ENCODE measurements at places on chromosomes 2 and 18.

GRCh38 chr2:54074606-54075341 lies 40.6 kb upstream of the ACYP2 start:
- H3K27ac ChIP-seq: no peak overlapping the region
- peak; percentile 22 for DNase-seq
- no peaks in the 10 kb centered on the region for H3K4me1 ChIP-seq
- H3K27me3 ChIP-seq: no peaks in the 10 kb centered on the region
- H3K36me3 ChIP-seq: no peaks in the 10 kb centered on the region

GRCh38 chr18:53772293-53772692 lies 452.2 kb downstream of the MBD2 start:
- no peak overlapping the region for H3K4me3 ChIP-seq
- H3K4me1 ChIP-seq: no peaks in the 10 kb centered on the region
- no peak overlapping the region for H3K27ac ChIP-seq
- H3K27me3 ChIP-seq: no peaks in the 10 kb centered on the region

GRCh38 chr18:67282796-67283195 lies 233.7 kb downstream of the DSEL start:
- no peaks in the 10 kb centered on the region for H3K36me3 ChIP-seq
- peak; percentile 11 for DNase-seq
- no peaks in the 10 kb centered on the region for H3K27me3 ChIP-seq
- H3K4me3 ChIP-seq: no peak overlapping the region
- no peak overlapping the region for H3K27ac ChIP-seq
- H3K4me1 ChIP-seq: peaks cover 3% of the 10 kb centered on the region

GRCh38 chr2:34670482-34670881 lies 1071.4 kb upstream of the FAM98A start:
- H3K36me3 ChIP-seq: no peaks in the 10 kb centered on the region
- H3K27ac ChIP-seq: no peak overlapping the region
- H3K4me1 ChIP-seq: no peaks in the 10 kb centered on the region
- no peak for DNase-seq
- no peaks in the 10 kb centered on the region for H3K27me3 ChIP-seq
- H3K4me3 ChIP-seq: no peak overlapping the region

GRCh38 chr2:118470297-118470696 lies 377.2 kb downstream of the EN1 start:
- no peak overlapping the region for H3K4me3 ChIP-seq
- DNase-seq: no peak
- peaks cover 1% of the 10 kb centered on the region for H3K27me3 ChIP-seq
- no peaks in the 10 kb centered on the region for H3K36me3 ChIP-seq
- H3K27ac ChIP-seq: no peak overlapping the region

DNA sequence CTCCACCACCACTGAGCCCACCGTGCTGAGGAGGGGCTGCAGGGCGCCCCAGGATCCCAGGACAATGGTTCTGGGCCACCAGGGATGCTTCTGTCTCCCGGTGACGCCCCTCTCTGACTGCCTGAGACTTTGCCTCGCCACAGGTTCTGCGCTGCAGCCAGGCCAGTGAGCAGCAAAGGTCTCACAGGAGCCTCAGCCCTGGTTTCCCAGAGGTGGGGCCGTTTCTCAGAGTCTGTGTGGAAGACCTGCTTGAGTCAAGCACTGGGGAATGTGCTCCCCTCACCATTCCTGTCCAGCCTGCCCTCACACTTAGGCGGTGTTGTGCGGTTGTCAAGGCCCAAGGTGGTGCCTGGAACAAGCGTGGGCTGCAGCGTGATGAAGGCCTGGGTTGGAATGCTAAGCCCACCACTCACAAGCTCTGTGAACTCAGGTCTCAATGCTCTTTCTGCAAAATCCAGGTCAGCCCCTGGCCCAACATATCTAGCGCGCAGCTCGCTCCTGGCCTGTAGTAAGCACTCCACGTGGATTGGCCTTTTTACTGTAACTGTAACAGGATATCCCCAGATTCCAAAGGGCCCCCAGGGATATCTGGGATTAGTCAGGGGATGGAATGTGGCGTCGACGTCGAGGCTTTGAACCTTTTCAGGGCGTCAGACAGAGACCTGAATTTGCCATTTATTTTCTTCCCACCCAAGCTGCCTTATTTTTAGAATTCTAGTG lies 47.6 kb downstream of the PLB1 start:
- H3K4me1 ChIP-seq: no peaks in the 10 kb centered on the region
- H3K4me3 ChIP-seq: no peak overlapping the region
- no peaks in the 10 kb centered on the region for H3K36me3 ChIP-seq
- H3K27ac ChIP-seq: no peak overlapping the region
- peaks cover 39% of the 10 kb centered on the region for H3K27me3 ChIP-seq

GRCh38 chr2:207725873-207726578 lies 14.6 kb downstream of the CCNYL1 start:
- peaks cover 4% of the 10 kb centered on the region for H3K4me1 ChIP-seq
- no peak overlapping the region for H3K4me3 ChIP-seq
- no peak for DNase-seq
- no peak overlapping the region for H3K27ac ChIP-seq

DNA sequence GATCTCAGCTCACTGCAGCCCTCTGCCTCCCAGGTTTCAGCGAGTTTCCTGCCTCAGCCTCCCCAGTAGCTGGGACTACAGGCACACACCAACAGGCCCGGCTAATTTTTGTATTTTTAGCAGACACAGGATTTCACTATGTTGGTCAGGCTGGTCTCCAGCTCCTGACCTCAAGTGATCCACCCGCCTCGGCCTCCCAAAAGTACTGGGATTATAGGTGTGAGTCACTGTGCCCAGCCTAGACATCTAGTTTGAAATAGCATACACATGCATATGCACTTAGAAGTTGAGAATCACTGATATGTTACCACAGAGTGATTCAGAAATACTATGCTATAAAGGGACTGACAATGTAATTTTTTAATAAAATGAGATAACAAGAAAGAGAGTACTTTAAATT lies 69.8 kb upstream of the CDKL4 start:
- DNase-seq: peak; percentile 75
- no peak overlapping the region for H3K4me3 ChIP-seq
- H3K4me1 ChIP-seq: no peaks in the 10 kb centered on the region
- H3K27me3 ChIP-seq: no peaks in the 10 kb centered on the region

GRCh38 chr2:65098741-65099140 lies 31.2 kb downstream of the RAB1A start:
- no peaks in the 10 kb centered on the region for H3K27me3 ChIP-seq
- no peak for DNase-seq
- no peak overlapping the region for H3K27ac ChIP-seq
- peaks cover 39% of the 10 kb centered on the region for H3K36me3 ChIP-seq
- no peaks in the 10 kb centered on the region for H3K4me1 ChIP-seq

- no peaks in the 10 kb centered on the region for H3K27me3 ChIP-seq
- DNase-seq: no peak
- H3K27ac ChIP-seq: no peak overlapping the region
- H3K36me3 ChIP-seq: no peaks in the 10 kb centered on the region
- no peaks in the 10 kb centered on the region for H3K4me1 ChIP-seq
Measured at GRCh38 chr2:24048769-24049484, 614 bp upstream of the FKBP1B start.

GRCh38 chr18:21916594-21916993 lies 176.0 kb downstream of the MIB1 start:
- no peak overlapping the region for H3K4me3 ChIP-seq
- H3K36me3 ChIP-seq: no peaks in the 10 kb centered on the region
- H3K4me1 ChIP-seq: no peaks in the 10 kb centered on the region
- peaks cover 12% of the 10 kb centered on the region for H3K27me3 ChIP-seq
- DNase-seq: no peak

GRCh38 chr2:141109633-141110032 lies 1021.2 kb downstream of the LRP1B start:
- no peak for DNase-seq
- no peaks in the 10 kb centered on the region for H3K36me3 ChIP-seq
- no peaks in the 10 kb centered on the region for H3K4me1 ChIP-seq
- no peak overlapping the region for H3K27ac ChIP-seq
- H3K27me3 ChIP-seq: no peaks in the 10 kb centered on the region

DNA sequence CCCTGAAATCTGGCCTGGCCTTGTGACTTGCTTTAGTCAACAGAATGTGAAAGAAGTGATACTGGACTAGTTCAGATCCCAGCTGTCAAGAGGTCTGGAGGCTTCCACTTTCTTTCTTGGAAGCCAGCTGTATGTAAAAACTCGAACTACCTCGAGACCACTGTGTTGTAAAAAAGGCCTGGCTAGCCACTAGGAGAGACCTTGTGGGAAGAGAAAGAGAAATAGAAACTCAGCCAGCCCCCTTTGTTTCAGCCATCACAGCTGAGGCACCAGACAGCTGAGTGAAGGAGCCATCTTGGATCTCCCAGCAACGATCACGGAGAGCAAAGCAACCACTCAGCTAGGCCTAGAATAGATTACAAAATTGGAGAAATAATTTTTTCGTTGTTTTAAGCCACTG lies 324.9 kb upstream of the TCF4 start:
- no peaks in the 10 kb centered on the region for H3K4me1 ChIP-seq
- no peak for DNase-seq
- no peaks in the 10 kb centered on the region for H3K27me3 ChIP-seq
- H3K4me3 ChIP-seq: no peak overlapping the region
- H3K27ac ChIP-seq: no peak overlapping the region
- H3K36me3 ChIP-seq: no peaks in the 10 kb centered on the region

DNA sequence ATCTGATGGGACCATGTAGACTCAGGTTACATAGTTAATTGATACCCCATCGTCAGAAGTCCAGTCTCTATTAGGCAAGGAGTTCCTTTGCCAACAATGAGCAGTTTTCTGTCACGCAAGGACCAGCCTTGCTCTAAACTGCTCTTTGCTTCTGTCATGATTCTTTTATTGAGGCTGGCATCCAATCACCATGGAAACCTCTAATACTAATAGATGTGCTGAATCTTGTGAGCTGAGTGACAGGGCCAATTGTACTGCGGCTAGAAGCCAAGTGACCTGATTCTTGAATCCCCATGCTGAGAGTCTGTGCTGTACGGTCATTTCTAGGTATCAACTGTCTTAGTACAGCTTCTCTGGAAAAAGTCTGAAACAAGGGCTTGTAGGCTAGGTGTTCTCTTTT lies 395.6 kb downstream of the RND3 start:
- no peaks in the 10 kb centered on the region for H3K27me3 ChIP-seq
- no peak overlapping the region for H3K27ac ChIP-seq
- peaks cover 2% of the 10 kb centered on the region for H3K4me1 ChIP-seq
- H3K36me3 ChIP-seq: no peaks in the 10 kb centered on the region
- no peak overlapping the region for H3K4me3 ChIP-seq
- DNase-seq: no peak

DNA sequence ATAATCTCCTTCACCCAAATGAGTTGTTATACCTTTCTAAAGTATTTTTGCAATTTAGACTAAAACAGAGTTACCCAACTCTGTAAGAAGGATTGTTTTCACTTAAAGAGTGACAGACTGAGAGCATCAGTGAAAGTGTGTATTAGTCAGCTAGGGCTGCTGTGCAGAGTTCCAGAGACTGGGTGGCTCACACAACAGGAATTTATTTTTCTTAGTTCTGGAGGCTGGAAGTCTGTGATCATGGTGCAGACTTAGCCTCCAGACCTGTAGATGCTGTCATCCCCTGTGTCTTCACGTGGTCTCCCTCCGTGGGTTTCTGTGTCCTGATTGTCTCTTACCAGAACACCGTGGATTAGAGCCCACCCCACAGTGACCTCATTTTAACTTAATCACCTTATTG lies 40.0 kb downstream of the BCL2L11 start:
- no peak overlapping the region for H3K4me3 ChIP-seq
- peaks cover 7% of the 10 kb centered on the region for H3K27me3 ChIP-seq
- peaks cover 12% of the 10 kb centered on the region for H3K4me1 ChIP-seq
- peak; percentile 90 for DNase-seq
- H3K36me3 ChIP-seq: peaks cover 23% of the 10 kb centered on the region

- H3K27me3 ChIP-seq: no peaks in the 10 kb centered on the region
- H3K4me3 ChIP-seq: no peak overlapping the region
- H3K27ac ChIP-seq: no peak overlapping the region
- DNase-seq: no peak
- no peaks in the 10 kb centered on the region for H3K36me3 ChIP-seq
- H3K4me1 ChIP-seq: no peaks in the 10 kb centered on the region
Measured at GRCh38 chr2:43414586-43415135, 181.2 kb downstream of the THADA start.

DNA sequence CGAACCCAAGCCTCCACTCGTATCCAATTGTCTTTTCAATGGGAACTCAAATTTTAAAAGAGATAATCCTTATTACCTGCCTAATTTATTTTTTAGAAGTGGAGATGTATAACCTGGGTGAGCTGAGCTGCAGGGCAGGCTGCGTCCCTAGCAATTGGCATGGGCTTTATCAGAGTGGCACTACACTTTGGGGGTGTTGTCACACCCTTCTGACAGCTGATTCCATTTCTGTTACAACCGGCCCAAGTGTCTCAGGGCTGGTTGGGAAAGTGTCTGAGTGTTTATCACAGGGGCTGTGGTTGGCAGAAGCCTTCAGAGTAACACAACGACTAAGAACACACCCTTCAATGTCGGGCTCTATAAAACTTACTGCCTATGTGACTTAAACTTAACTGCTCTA lies 295.0 kb downstream of the SMAD2 start:
- no peak for DNase-seq
- no peaks in the 10 kb centered on the region for H3K36me3 ChIP-seq
- H3K27ac ChIP-seq: no peak overlapping the region
- H3K4me1 ChIP-seq: no peaks in the 10 kb centered on the region
- no peaks in the 10 kb centered on the region for H3K27me3 ChIP-seq

GRCh38 chr2:239311132-239312040 lies 89.4 kb downstream of the HDAC4 start:
- peaks cover 19% of the 10 kb centered on the region for H3K4me1 ChIP-seq
- DNase-seq: no peak
- H3K27me3 ChIP-seq: no peaks in the 10 kb centered on the region
- peaks cover 7% of the 10 kb centered on the region for H3K36me3 ChIP-seq
- no peak overlapping the region for H3K4me3 ChIP-seq
- no peak overlapping the region for H3K27ac ChIP-seq

DNA sequence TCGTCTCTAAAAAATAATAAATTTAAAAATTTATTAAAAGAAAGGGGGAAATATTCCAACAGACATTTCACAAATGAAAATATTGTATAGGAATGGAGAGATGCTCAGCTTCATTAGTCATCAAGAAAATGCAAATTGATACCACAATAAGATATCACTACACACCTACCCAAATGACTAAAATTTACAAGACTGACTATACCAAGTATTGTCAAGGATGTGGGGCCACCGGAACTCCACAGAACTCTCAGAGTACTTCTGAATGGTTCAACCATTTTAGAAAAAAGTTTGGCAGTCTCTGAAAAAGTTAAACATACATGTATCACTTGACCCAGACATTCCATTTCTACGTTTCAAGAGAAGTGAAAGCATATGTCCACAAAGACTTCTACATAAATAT lies 163.4 kb downstream of the EHBP1 start:
- H3K4me1 ChIP-seq: no peaks in the 10 kb centered on the region
- DNase-seq: no peak
- H3K4me3 ChIP-seq: no peak overlapping the region
- H3K36me3 ChIP-seq: peaks cover 2% of the 10 kb centered on the region
- no peaks in the 10 kb centered on the region for H3K27me3 ChIP-seq
- H3K27ac ChIP-seq: no peak overlapping the region
